ENCODE measurements at places on chromosomes 4 and X.

- DNase-seq: no peak
These were observed 395.0 kb downstream of the DTHD1 start for GRCh38 chr4:36676139-36677050.

DNA sequence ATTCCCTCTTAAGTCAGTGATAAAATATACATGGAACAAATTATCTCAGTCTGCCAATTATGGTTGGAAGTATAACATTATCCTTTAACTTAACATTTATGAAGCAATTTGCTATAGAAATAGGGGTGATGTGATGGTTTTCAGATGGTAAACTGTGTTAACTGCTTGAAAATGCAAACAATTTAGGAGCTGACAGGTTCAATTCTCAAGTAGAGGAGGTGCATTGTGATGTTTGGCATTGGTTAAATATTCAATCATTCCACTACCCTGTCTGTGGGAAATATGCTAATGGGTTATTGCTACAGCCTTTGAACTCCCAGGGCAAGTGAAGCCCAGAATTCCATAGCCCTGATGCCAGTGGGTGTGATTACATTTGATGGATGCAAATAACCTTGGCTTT, 243.4 kb upstream of the GK2 start:
- DNase-seq: no peak

- no peak for DNase-seq
These were observed 26.4 kb upstream of the ARSJ start for GRCh38 chr4:114005569-114006442.

GRCh38 chrX:47278691-47279090, 45.9 kb downstream of the USP11 start:
- no peak for DNase-seq

DNA sequence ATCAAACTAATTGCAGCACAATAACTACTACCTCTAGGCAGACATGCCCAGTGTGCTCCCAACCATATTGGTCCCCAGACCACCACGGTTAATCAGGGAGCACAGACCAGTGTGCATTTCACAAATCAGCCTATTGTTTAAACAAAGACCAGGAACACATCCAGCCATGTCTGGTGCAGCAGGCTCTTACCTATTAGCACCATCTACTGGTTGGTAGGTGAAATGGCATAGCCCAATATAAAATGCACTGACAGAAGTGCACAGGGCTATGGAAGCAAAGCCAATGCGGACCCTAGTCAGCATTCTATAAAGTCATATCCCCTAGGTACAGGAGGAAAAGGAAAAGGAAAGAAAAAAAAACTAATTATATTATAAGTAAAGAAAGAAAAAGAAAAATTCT, 15.5 kb upstream of the CYLC1 start:
- DNase-seq: no peak

- no peak for DNase-seq
These were observed 17.8 kb downstream of the SRD5A3 start for GRCh38 chr4:55363691-55364351.

Measured in effector memory CD8-positive, alpha-beta T cell (primary cell).